ENCODE measurements at places on chromosomes 2 and 18.

DNA sequence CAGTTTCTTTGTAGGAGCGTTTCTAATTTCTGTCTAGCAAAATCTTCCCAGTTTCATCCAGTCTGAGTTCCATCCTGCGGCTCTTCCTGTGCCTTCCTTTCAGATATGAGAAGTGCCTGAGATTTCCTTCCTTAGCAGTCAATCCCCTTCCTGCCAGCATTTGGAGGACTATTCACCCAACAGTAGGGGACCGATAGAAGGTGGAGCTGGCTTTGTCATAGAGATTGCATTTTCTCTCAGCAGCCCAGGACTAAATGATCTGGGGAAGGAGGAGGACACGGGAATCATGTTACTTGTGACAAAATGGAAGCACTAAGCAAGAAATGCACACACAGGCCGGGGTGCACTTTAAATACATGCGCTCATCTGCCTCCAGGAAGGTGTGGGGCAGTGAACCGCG lies 5.6 kb upstream of the SMIM21 start:
- no peak for DNase-seq

GRCh38 chr18:191725-192124 lies 33.4 kb downstream of the USP14 start:
- DNase-seq = no peak

- no peak for DNase-seq
Observed at GRCh38 chr18:73780218-73780617, 367.4 kb downstream of the FBXO15 start.

DNA sequence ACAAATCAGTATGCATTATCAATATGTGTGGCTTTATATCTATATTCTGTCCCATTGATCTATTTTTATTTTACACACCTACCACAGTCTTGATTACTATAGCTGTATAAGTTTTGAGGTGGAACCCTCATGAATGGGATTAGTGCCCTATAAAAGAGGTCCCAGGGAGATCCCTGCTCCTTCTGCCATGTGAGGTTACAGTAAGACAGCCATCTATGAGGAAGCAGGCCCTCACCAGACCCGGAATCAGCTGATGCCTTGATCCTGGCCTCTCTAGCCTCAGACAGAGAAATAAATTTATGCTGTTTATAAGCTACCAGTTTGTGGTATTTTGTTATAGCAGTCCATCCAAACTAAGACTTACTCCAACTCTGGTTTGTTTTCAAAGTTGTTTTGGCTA lies 54.9 kb downstream of the HNRNPLL start:
- no peak for DNase-seq

- DNase-seq = no peak
Observed at GRCh38 chr2:25418944-25419677, 77.4 kb upstream of the DNMT3A start.

GRCh38 chr2:202375609-202376408 lies at the start of gene BMPR2:
BMPR2 (plus strand) TSS chr2:202376327; CDS start chr2:202377475, 1,148 bp downstream.
- DNase-seq = peak; percentile 89

DNA sequence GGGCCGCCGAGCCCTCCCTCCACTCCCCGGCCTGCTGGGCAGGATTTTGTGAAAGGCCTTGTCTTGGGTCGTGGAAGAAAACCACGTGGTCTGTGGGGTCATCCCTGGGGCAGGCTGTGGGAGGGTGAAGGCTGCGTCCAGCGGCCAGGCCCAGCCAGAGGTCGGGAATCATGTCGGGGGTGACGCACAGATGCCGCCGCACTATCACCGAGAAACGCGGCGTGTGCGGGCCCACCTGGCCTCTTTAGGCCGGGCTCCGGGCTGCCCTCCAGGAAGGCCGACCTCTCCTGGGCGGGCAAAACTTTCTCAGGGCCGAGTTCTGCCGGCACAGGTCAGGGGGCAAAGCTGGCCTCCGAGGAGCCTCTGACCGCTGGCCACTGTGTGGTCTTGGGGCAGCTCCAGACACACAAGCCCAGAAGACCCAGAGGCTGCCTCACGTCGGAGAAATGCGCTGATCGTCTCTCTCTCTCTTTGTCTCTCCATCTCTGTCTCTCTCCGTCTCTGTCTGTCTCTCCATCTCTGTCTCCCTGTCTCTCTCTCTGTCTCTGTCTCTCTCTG lies 28.4 kb downstream of the NFATC1 start:
- DNase-seq = peak; percentile 69

GRCh38 chr2:43220760-43221123 lies 5.7 kb downstream of the ZFP36L2 start:
- DNase-seq = no peak

DNA sequence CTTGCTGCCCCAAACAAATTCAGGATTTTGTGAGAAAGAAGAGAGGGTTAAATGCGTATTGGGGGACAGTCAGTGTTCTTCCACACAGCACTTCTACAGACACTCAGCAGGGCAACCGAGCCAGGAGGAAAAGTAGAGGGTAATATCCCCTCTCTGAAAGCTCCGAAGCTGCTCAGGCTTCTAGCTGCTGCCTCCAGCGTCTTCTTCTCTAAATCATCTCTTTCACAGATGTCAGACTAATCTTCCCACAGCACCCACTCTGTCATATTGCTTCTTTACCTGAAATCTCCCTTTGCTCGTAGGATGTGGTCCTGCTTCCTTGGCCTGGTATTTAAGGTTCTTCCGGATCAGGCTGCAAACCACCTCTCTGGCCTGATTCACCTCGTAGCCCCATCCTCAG lies 117.6 kb upstream of the HAAO start:
- no peak for DNase-seq

DNA sequence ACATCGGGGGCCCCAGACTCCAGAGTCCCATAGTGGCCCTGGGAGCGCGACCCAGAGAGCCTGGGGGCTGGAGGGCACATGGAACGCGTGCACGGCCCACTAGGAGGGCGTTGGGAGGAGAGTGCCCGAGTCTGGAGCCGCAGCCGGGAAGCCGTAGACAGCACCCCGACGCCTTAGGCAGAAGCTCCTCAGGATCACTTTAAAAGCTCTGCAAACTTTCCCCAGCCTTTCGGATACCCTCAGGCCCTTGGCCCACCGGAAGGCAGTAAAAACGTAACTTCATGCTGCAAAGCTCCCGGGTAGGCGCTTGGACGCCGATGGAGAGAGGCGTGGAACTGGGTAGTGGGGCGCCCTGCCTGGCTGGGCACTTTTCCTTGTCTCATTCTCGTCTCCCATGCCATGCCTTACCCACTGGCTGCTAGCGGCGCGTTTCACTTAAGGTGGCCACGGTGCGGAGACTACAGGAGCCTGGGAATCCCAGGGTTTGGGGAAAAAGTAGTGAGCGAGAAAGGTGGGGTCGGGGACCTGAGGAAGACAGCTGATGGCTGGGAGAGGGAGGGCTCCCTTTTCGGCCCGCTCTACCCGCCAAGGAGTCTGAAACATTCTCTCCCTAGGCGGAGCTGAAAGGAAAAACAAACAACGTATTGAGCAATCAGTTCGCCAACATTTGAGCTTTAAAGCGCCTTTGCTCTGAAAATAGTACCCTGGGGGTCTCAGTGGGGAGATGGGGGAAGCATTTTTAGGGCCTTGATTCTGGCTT lies 141.8 kb downstream of the MEIS1 start:
- DNase-seq = no peak

DNA sequence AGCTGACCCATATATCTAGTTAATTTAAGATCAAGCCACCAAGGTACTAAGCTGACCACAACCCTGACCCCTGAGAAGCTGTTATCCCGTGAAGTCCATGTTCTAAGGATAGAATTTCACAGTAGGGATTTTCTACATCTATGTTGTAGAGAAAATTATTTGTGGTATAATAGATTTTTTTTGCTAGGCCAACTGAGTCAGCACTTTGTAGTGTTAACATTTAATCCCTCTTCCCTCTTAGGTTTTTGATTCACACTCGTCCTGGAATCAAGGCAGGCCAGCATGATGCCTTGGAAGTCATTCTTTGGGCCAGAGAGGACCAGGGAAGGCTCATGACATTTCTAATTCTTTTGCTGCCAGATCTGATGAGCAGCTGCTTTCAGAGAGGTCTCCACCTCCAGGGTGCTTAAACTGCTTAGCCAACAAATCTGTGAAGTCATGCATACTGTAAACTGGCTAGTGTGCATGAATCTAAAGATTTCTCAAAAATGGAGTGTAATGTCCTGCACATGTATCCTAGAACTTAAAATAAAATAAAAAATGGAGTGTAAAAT lies 102.5 kb downstream of the RBM43 start:
- DNase-seq = no peak

GRCh38 chr18:39647627-39648534 lies 2082.3 kb upstream of the CELF4 start:
- DNase-seq = no peak

DNA sequence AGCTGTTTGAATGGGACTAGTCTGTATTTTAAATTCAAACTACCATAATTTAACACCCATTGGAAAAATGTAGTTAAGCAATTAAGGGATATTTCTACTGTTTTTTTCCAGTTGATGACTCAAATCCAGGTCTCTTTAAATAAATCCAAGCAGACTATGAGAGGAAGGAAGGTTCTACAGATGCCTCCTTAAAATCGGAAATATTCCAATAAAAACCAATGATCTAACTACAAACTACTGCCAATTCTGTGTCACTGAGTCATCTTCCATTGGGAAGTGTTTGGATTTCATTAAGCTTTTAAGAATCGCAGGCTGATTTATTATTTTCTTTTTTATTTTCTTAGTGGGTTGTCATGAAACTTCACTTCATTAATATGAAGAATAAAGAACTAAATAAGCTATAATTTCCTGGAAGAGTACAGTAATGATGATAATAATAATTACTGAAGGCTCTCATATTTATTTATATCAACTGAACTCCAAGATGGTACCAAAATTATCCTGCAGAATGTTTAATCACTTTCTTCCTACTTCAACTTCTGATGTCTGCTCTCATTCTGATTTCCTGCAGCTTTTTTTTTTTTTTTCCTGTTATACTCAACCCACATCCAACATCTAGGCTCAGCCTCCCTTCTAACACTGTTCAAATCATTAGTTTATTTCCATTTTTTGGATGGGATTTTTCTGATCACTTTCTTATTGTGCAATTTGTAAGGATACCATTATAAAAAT lies 166.3 kb upstream of the FN1 start:
- DNase-seq = no peak

DNA sequence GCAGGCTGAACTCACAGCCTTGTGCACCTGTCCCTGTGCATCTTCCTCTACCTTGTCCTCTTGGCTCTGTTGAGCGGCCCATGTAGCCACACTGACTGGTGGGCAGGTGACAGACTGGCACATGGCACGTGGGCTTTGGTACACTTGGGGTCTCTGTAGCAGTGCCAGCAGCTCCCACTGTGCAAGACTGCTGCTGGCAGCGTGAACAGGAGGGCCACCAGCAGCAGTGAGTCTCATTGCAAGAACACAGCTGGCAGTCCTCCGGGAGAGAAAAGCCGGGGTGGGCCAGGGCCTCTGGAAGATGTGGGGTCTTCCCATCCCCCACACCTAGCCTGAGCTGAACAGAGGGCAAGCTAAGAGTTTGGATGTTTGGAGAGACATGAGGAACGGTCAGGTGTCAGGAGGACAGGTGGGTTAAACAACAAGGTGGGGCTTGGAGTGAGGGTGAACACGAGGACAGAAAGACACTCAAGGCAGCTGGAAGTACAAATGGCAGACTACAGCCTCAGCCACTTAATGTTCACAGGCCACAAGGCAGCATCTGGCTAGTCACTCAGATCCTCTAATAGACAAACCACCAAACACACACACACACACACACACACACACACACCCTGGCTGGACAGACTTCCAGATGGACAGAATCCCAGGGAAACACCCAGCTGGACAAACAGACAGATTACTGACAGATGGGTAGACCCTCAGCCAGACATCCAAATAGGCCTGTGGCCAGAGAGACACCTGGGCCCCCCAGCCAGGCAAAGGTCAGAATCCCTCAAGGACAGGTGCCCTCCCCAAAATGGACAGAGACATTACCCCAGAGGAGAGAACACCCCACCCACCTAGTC lies 2.3 kb upstream of the PTPN18 start:
- DNase-seq = no peak

GRCh38 chr2:241074901-241075540 lies 27.1 kb downstream of the MTERF4 start:
- DNase-seq = no peak

GRCh38 chr18:62606106-62606505 lies 83.3 kb downstream of the ZCCHC2 start:
- DNase-seq = no peak

- DNase-seq = no peak
Observed at GRCh38 chr18:4842287-4842686, 354.8 kb downstream of the AKAIN1 start.

GRCh38 chr18:67109535-67109934 lies 407.0 kb downstream of the DSEL start:
- no peak for DNase-seq

- DNase-seq = no peak
Observed at GRCh38 chr2:238973038-238973739, 125.3 kb downstream of the TWIST2 start.

GRCh38 chr2:210128961-210129360 lies 42.2 kb downstream of the KANSL1L start:
- DNase-seq = no peak

GRCh38 chr2:236510034-236510433 lies 59.6 kb upstream of the ACKR3 start:
- DNase-seq = no peak

GRCh38 chr2:101717071-101717845 lies 19.8 kb downstream of the MAP4K4 start:
- no peak for DNase-seq

DNA sequence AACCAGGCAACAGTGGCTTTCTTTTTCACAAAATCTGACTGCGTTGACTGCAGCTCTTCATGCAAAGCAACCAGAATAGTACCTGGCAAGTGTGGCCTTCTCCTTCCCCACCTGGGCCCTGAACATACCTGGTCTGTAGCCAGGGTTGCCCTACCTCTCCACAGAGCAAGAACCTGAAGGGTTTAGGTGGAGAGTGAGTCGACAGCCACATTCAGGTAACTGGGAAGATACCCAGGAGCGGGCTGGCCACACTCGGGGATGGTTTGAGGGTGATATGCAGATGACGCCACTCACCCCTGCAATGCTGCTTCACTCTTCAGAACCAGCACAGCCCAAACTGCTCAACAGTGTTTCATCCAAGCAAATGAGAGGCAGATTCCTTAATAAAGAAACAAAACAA lies 117.3 kb downstream of the TTC32 start:
- no peak for DNase-seq

- no peak for DNase-seq
Observed at GRCh38 chr18:75551071-75551470, 123.6 kb upstream of the SMIM21 start.
